ENCODE measurements at places on chromosomes 7 and 10.

DNA sequence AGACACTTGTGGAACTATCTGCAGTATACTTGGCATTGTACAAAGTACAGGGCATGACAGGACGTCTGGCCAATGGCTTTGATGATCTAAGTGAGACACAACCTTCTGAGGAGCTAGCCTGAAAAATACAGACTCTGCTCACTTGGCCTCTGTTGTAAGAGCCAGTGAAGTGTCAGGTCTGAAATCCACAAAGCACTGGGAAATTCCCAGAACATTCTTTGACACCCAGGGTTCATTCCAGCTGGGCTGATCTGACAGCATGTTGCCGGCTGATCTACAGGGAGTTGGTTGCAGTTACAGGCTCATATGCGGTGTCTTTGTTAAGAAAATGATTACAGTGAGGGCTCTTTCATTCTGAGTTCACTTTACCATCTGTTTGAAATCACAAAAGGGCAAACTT, 354.6 kb downstream of the PHF14 start:
- no peak for DNase-seq

- no peak for DNase-seq
These were observed 262.2 kb downstream of the WDR11 start for GRCh38 chr10:121113385-121113696.

GRCh38 chr10:76514321-76514720, 1082.9 kb downstream of the LRMDA start:
- DNase-seq = no peak

DNA sequence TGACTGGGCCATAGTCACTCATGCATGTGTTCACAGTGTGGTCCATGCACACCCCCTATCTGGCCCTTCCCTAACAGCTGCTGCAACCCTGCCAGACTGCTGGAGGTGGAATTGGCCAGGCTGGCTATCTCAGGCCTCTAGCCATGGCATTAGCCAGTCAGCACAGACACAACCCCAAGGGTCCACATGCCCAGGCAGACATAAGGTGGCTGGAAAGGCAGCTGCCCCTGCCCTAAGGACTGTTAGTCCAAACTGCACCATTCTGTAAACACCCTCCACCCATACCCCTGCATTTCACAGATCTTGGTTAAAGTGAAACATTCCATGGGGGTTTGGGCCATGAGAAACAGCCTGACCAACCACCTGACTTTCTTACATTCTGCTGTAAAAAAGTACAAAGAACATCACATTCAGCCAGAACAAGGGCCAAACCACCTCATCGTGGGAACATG, 137.4 kb upstream of the KCNMA1 start:
- no peak for DNase-seq

Data from stimulated activated CD8-positive, alpha-beta memory T cell treated with anti-CD3 and anti-CD28 coated beads, Interleukin-15, amount 100 ng/mL, for 1 hour (primary cell).